T-helper 9 cell (primary cell): ENCODE measurements at places on chromosomes 16 and 17.

- DNase-seq = no peak
Observed at GRCh38 chr16:57110937-57111336, 18.6 kb downstream of the CPNE2 start.

DNA sequence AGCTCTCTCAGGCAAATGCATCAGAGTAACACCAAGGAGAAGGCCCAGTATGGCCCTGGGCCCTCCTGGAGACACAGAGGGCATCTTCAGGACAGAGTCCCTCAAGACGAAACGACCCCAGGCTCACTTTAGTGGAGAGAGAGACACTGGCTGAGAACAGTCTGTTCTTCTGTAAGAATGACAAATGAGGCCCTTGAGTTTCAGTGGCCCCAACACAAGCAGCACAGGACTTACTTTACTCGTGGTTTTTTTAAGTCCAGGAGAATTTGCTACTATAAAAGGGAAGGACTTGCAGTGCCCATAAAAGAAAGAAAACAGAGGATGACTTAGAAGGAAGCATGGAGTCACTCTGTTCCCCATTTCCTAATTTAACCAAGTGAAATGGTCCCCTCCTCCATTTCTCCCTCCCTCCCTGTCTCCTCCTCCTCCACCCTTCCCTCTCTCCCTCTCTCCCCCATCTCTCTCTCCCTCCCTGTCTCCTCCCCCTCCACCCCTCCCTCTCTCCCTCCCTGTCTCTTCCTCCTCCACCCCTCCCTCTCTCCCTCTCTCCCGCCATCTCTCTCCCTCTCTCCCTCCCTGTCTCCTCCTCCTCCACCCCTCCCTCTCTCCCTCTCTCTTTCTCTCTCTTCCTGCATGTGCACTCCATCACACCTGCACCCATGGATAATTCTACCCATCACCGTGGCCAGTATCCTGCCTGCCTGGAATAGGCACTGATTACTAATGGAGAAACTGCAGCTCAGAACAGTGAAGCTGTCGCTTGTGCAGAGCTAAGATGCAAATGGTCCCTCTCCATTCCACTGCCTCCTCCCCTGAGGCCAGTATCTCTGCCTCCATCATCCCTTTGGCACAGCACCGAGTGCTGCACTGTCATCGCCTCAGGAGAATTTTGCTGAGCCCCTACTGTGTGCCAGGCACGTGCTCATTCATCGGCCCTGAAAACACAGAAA is 47.3 kb upstream of the RBFOX3 start:
- DNase-seq = no peak

GRCh38 chr17:48565022-48565554 is 13.1 kb downstream of the HOXB4 start:
- no peak for DNase-seq

DNA sequence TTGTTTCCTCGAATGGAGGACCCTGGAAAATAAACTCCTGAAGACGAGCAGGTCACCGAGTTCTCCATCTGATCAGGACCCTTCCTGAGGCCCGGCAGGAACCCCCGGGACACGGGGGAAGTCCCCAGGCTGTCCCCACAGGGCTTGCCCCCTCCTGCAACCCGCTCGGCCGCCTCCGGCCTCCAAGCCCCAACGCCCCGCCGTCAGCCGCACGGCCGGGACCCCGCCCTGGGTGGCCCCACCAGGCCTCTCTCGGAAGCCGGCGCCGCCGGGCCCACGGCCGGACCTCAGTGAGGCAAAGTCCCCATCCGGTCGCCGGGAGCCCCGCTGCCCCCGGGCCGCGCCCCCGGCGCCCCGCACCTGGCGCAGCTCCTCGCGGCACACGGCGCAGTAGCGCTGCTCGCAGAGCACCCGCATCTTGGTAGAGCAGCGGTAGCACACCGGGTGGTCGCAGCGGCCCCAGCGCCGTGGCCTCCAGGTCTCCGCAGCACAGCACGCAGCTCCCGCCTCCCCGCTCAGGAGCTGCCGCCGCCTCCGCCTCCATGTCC is 383 bp downstream of the ZNF598 start:
- DNase-seq = no peak

DNA sequence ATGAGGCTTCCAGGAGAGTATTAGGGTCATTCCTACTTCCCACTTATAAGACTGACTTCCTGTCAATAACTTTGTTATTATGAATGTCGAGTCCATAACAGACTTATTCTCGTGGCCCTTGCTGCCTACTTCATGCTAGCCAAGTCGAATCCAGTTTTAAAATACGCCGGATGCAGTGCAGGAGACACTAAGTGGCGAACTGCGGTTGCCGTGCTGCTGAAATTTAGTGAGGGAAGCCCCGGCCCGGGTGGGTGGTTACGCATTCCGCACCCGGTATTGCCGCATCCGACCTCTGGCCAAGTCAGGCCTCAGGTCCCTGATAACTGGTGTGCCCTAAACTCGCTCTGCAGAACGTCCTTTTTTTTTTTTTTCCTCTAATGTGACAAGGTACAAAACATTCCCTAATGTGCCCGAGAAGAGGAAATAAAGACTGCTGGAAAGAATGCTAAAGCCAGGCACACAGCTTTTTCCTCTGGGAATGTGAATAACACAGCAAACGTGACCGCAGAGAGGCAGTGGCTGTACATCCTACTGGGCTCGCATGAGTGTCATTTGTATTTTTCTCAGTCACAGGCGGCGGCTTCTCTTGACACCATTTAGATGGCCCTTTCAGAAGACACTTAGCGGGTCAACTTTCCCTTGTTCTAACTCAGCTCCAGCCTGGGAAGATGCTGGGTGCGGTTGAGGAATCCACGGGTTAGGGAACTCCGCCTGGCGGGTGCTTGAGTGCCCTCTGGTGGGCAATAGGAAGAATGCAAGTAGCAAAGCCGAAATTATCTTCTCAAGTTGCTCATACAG is 7.1 kb upstream of the AKTIP start:
- DNase-seq = peak; percentile 43

- DNase-seq = no peak
Observed at GRCh38 chr17:34182036-34182803, 72.9 kb upstream of the CCL2 start.

DNA sequence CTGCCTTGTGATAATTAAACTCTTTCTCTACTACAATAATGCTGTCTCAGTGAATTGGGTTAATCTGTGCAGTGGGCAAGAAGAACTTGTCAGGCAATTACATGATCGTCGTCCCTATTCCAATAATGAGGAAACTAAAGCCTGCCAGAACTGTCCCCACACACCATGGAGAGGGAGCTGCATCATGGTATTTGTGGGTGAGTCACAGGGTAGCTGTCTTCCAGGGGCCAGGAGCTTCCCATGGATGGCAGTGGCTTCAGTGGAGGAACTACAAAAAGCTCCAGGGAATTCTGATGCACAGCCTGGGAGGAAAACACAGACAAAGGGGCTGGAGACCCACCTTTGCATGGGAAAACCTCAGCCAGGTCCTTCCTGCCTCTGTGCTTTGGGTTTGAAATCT is 83.3 kb upstream of the C16orf82 start:
- no peak for DNase-seq

- DNase-seq = no peak
Observed at GRCh38 chr17:33210285-33210684, 82.8 kb downstream of the ASIC2 start.

DNA sequence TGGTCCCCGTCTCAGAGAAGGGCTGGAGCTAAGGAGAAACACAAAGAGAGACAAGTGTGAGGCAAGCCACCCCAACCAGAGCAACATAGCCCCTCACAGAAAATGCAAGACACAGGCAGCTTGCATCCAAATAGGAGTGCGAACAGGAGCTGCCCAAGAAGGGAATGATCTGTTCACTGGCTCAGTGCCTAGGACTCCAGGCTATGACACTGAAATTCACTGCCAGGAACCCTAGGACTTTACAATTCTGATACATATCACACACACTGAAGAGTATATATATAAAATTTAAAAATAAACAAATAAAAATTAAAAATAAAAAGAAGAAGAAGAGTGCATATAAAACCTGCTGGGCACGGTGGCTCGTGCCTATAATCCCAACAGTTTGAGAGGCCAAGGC is 5.2 kb downstream of the ZNF23 start:
- no peak for DNase-seq

GRCh38 chr16:89863741-89864526 is 9.5 kb upstream of the TCF25 start:
- no peak for DNase-seq

- peak; percentile 13 for DNase-seq
Observed at GRCh38 chr17:68057531-68057952, 22.0 kb downstream of the KPNA2 start.

DNA sequence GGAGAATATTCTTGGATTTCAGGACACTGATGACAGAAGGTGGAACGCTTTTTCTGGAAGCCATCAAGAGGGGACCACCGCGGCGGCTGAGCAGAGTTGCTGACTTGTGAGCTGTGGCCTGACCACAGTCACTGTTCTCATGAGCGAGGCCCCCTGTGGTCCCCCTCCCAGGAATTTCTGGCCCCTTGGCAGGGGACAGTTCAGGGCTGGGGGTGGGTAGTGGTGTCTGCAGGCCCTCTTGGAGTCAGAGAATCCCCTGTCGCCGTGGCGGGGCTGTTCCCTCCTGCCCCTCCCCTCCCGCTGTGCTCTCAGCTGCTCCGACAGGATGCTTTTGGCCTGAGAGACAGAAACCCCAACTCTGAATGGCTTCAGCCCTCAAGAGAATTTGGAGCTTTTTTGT is 292.0 kb downstream of the SEC14L1 start:
- DNase-seq = no peak

DNA sequence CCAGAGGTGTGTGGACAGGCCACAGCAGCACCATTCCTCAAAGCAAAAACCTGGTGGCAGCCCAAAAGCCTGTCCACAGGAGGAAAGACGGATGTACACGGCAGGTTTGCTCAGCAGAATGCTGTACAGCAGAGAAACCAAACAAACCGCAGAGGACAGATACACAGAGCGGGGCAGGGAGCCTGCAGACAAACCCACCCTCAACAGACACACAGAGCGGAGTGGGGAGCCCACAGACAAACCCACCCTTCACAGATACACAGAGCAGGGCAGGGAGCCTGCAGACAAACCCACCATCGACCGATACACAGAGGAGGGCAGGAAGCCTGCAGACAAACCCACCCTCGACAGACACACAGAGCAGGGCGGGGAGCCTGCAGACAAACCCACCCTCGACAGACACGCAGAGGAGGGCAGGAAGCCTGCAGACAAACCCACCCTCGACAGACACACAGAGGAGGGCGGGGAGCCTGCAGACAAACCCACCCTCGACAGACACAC is 53.0 kb upstream of the METRNL start:
- no peak for DNase-seq

- DNase-seq = peak; percentile 56
Observed at GRCh38 chr17:73710095-73710592, 65.9 kb upstream of the SDK2 start.

GRCh38 chr17:80457236-80457856 is 19.1 kb downstream of the NPTX1 start:
- no peak for DNase-seq

GRCh38 chr17:72361892-72362291 is 241.1 kb downstream of the SOX9 start:
- no peak for DNase-seq

GRCh38 chr17:28097901-28098300 is 55.4 kb downstream of the NLK start:
- DNase-seq = no peak

- DNase-seq = no peak
Observed at GRCh38 chr17:37859451-37859850, 64.8 kb upstream of the TBC1D3K start.

- no peak for DNase-seq
Observed at GRCh38 chr16:29809850-29810698, 1.9 kb upstream of the PRRT2 start.

GRCh38 chr16:69534720-69535119 is 31.0 kb upstream of the NFAT5 start:
- no peak for DNase-seq

GRCh38 chr17:19867329-19868078 is at the start of gene ULK2:
TSS of gene ULK2 (minus strand) at chr17:19867936. CDS start at chr17:19867417, 519 bp downstream.
- DNase-seq = peak; percentile 23

DNA sequence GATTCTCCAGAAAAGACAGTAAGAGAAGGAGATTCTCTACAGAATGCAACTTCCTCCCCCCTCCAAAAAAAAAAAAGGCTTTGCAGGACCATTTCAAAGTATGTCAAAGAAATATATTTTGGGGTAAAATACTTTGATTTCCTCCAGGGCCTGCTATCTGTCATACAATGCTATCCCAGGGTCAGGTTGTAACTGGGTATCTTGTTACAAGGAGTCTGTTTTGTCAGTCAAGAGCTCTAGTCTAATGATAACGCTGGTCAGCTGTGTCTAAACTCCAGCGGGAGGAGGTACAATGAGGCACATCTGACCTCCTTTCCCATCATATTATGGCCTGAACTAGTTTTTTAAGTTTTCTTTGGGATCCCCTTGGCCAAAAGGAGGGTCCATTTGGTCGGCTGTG is 408.4 kb upstream of the CDH5 start:
- DNase-seq = no peak

GRCh38 chr17:73644145-73645049 is at the start of gene SDK2:
TSS of gene SDK2 (minus strand) at chr17:73644445. CDS start at chr17:73644088, 357 bp downstream.
- DNase-seq = no peak

DNA sequence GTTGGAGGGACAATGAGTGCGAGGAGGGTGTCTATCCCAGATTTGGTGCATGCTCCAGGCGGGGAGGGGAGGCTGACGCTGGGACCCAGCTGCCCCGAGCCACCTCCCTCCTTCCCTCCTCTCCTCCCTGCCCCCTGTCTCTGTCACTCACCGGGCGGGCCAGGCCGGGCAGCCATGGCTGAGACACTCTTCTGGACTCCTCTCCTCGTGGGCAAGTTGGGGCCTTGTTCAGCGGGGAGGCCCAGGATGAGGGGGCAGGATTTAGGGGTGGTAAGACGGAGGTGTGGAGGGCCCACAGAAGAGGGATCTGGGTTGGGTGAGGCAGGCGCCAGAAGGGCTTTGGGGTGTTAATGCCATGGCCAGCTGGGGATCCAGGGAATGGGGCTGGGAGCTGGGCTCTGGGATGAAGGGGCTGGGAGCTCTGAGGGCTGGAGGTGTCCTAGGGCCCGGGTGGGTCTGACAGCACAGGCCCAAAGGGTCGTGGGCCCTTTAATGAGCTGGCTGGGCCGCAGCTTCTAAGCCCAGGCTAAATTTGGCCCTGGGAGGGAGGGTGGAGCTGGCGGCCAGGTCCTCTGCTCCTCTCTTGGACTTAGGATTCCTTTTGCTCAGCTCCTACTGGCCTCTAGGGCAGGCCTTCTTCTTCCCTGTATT is at the start of gene SGCA:
SGCA (plus strand) TSS at position 139 of the 651 bp plus-strand sequence; CDS start at position 175, 36 bp downstream.
- DNase-seq = no peak

- no peak for DNase-seq
Observed at GRCh38 chr17:55726440-55726839, 3.8 kb upstream of the TMEM100 start.

GRCh38 chr17:73256220-73256619 is 5.5 kb downstream of the CPSF4L start:
- DNase-seq = no peak

- peak; percentile 34 for DNase-seq
Observed at GRCh38 chr17:45222289-45222995, 757 bp downstream of the FMNL1 start.

DNA sequence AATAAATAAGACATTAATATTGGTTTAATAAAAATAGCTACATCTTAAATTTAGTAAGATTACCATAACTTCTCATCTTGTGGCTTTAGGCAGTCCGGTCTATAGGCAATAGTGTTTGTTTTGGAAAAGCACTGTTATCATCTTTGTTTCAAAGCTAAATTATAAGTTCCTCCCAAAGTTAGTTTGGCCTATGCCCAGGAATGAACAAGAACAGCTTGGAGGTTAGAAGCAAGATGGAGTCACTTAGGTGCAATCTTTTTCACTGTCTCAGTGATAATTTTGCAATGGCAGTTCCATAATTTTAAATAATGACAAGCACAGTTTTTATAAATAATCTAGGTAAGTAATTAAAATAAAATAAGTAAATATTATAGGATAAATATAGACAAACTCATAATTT is 6.0 kb upstream of the LDHD start:
- no peak for DNase-seq

GRCh38 chr16:28537964-28538732 is 626 bp downstream of the NUPR1 start:
- DNase-seq = no peak
